NCI-H2081 treated with DMSO at 0.1 percent for 48 hours (cell line): ENCODE measurements at places on chromosomes 2 and 18.

- no peak for DNase-seq
Measured at GRCh38 chr2:109166811-109167210, 37.8 kb downstream of the SH3RF3 start.

DNA sequence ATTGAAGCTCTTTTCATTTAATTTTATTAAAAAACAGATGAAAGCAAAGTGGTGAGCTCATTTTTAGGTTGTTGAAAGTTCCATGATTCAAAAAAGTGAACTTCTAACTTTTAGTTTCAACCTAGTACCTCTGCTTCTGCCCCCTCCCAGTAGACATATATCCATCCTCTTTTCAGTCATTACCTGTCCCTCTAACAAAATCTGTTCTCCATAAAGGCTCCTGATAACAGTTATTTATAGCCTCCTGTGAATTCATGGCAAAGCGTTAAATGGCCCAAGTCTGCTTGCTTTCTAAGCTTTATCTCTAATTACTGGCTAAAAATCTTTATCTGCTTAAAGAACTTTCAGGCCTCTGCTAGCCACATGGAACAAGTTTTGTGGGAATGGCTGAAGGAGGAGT lies 148.1 kb downstream of the TTC27 start:
- DNase-seq: no peak

GRCh38 chr18:47677952-47678351 lies 252.5 kb downstream of the SMAD2 start:
- no peak for DNase-seq

DNA sequence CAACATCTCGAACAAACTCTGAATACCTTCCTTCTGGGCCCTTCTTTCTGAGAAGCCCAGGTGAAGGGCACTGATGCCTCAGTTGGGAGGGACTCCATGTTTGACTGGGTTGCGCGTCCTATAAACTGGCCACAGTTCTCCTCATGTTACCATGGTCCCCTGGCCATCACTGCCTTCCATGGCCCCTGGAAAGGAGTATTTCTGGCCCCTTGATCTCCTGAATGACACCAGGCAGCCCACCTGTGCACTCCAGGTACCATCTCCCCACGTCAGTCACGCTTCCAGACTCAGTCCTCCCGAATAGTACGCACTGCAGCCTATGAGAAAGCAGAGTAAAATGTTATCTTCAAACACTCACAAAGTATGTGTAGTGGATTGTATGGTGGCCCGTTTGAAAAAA lies 73.9 kb downstream of the ACKR3 start:
- no peak for DNase-seq
